Muscle of arm (tissue), 14 donors: ENCODE measurements at places on chromosomes 1 and 21. TPM values are rescaled to one million over a fixed set of nuclear protein-coding genes. Genes with fewer than 3 reads are reported as not detected.

Gene CLCNKA
- polyA plus RNA-seq: 1.7 TPM

Gene SOAT1
- 11.8 TPM for polyA plus RNA-seq

- DNase-seq: no peak
Observed at GRCh38 chr1:151134991-151135390, 11.4 kb downstream of the SEMA6C start.

Gene LHX8
- not detected for polyA plus RNA-seq

- no peak for DNase-seq
Observed at GRCh38 chr1:27507960-27508665, 18.1 kb upstream of the WASF2 start.

- DNase-seq: no peak
Observed at GRCh38 chr1:26287033-26287711, 7.3 kb downstream of the SH3BGRL3 start.

DNA sequence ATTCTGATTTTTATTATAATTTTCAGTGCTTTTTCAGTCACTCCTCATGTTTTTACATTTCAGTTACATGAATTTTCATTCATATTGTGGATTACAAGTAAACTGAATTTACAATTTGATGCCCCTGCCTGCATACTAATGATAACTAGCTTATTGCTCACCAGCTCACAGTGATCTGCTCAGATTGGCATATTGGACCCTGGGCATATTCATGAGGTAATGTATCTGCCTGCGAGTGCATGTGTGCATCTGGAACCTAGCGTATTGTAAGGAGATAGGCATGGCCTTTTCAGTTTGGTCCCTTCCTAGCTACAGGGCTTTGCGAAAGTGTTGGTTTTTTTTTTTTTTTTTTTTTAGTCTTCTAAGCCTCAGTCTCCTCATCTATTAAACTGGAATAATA lies 213.7 kb downstream of the SDCCAG8 start:
- DNase-seq: no peak

Gene C1orf216
- 13.5 TPM for polyA plus RNA-seq

GRCh38 chr1:81409780-81410274 lies 390.9 kb upstream of the ADGRL2 start:
- DNase-seq: peak; percentile 70

DNA sequence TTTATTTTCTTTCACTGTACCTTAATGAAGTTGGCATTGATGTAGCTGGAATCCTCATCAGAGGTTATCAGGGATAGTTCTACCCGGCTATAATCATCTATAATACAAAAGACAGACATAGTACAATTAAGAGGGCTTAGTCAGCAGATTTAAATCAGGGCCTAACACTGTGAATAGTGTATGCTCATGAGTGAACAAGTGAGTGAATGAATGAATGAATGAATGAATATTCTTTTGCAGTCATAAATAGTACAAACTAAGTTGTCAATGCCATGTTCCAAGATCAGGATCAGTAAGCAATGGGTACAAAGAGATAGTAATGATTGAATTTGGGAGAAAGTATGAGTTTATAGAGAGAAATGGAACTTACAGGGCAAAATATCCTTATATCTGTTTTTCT lies 12.5 kb downstream of the PTPN22 start:
- DNase-seq: no peak

DNA sequence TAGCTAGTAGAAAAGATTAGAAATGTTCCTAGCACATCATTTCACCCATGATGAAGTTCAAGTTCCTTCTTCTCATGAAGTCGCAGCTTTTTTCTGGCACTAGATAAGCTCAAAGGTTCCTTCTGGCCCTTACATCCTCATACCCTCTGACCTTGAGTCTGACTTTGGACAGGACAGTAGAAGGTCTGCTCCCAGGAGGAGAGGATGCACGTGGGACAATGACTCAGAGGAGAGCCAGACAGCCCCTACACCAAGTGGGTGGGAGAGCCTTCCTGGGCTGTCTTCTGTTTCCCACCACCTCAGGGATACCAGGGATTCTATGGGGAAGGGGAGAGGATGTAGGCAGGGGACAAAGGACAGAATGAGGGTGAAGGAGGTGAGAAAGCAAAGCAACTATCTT lies 86.0 kb downstream of the HHIPL2 start:
- no peak for DNase-seq

Gene SRM
- 62.6 TPM for polyA plus RNA-seq

Gene CASQ2
- polyA plus RNA-seq: 846 TPM

DNA sequence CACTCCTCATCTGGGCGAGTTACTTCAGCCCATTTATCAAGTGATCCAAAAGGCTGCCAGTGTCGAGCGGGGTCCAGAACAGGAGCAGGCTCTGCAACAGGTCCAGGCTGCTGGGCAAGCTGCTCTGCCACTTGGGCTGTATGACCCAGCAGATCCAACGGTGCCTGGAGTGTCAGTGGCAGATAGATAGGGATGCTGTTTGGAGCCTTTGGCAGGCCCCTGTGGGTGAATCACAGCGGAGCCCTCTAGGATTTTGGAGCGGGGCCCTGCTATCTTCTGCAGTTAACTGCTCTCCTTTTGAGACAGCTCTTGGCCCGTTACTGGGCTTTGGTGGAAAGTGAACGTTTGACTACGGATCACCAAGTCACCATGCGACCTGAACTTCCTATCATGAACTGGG lies 7.5 kb downstream of the MMEL1 start:
- DNase-seq: no peak

DNA sequence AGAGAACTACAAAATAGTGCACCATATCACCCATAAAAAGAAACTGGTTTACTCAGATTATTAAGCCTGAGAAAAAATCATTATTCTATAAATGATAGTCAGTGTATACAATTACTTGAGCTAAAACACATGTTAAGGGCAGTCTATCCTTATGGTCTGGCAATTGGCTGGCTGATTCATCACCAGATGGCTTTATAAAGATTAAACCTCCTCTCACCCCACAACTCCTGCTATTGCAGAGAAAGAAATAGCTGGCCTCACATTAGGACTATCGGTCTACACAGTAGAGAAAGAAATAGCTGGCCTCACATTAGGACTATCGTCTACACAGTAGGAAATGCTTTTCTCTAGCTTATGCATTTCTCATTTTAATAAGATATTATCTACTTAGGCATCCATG lies 21.2 kb downstream of the CEP170 start:
- DNase-seq: no peak

DNA sequence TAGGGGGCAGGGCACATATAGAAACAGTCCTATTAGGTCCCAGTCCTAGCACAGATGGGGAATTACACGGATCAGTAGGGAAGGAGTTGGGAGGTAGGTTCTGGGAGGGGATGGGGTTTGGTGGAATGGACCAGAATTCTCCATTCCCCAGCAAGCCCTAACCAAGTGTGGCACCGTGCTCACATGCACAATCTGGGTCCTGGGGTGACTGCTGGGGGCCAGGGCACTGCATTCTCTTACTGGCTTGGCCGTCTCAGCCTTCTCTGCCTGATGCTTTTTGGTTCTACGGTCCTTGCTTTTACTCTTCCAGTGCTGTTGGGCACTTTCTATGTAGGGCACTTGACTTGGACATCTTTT lies 53.9 kb downstream of the NENF start:
- no peak for DNase-seq

DNA sequence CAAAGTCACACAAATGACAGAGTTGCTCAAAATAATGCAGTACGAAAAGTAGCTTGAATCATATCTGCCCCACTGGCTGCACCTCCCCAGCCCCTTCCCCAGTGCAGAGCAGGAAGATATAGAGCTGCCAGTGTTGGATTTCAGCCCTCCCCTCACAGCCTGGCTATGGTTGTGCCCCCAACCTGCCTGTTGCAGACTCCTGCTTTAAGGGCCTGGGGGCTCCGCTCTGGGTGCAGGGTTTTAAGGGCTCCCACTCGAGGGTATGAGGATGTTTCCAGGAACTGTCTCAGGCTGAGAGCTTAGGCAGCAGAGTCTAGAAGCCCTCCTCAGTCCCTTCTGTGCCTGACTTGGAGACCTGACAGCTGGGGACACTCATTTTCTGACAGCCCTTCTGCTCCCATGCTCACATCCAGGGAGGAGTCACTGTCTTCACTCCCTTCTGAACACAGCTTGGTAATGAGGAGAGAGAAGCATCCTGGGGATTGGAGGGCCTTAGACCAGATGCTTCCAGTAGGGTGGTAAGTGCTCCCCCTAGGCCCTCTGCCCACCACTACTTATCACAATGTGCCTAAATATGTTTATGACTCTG lies 4.6 kb downstream of the S100A9 start:
- DNase-seq: no peak

- DNase-seq: no peak
Observed at GRCh38 chr1:202979459-202979858, 12.4 kb upstream of the CYB5R1 start.

Gene SAMD13
- polyA plus RNA-seq: 11.6 TPM

Gene TLR5
- polyA plus RNA-seq: not detected

GRCh38 chr1:9849691-9850441 lies 26.1 kb upstream of the CLSTN1 start:
- DNase-seq: no peak

- no peak for DNase-seq
Observed at GRCh38 chr1:17263936-17264335, 15.0 kb downstream of the PADI3 start.

Gene CLCA1
- polyA plus RNA-seq: not detected

- no peak for DNase-seq
Observed at GRCh38 chr1:119083980-119084379, 56.5 kb downstream of the WARS2 start.

GRCh38 chr1:172745014-172745413 lies 86.1 kb downstream of the FASLG start:
- peak; percentile 45 for DNase-seq

DNA sequence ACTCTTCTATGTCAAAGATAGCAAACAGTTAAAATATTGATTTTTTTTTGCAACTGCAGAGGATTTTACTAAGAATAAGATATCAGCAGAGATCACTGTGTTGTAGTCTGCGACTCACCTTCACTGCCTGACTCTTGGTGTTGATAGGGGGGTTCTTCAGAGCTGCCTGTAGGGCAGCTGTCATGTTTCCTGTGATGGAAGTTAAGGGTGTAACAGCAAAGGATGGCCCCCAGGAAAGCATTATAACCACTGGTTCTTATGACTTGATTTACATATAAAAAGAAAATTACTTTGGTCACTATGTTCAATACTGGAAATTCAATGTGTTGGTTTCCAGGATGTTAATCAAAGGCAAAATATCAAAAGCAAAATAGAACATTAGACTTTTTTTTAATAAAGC lies 2.6 kb downstream of the ARPC5 start:
- DNase-seq: no peak

GRCh38 chr1:3593334-3593733 lies 18.0 kb downstream of the MEGF6 start:
- DNase-seq: no peak

DNA sequence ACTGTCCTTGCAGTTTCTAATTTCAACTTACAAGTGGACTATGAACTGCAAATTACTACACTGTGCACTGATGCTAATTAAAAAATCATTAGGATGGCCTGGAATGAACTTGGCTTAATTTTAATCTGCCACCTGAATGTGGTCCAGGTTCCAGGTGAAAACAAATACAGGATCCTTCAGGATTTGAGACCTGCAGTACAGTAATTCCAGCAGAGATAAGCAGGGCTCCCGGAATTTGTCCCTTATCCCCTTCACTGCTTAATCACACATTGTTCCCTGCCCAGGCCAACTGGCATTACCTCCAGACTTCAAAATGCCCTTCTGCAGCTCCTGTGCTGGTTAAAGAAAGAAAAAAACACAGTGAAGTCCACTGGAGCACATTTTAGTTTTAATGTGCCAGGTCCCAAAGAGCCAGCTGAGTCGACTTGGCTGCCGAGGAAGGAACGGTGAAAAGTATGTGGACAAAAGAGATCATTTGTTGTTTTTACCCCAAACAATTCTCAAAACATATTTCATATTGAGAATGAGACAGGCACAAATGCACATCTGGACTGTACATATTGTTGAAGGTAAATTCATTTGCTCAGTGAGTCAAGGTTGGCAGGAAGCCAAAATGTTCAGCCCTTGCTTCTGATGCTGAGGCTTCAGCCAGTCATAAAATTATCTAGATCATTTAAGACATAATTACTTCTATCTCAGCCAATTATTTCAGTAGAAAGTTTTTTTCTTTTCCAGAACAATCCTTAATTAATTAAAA lies 28.3 kb downstream of the DEGS1 start:
- DNase-seq: peak; percentile 60
